SK-N-MC (cell line): ENCODE measurements at places on chromosomes 6 and 20.

GRCh38 chr20:3436864-3437574 is 29.6 kb upstream of the DNAAF9 start:
- no peak for DNase-seq

- DNase-seq, result no peak
Measured at GRCh38 chr6:137342607-137343190, 123.5 kb upstream of the IFNGR1 start.

GRCh38 chr6:74259981-74260380 is 564.0 kb downstream of the CD109 start:
- no peak for DNase-seq

GRCh38 chr6:145245119-145245518 is 490.2 kb downstream of the EPM2A start:
- no peak for DNase-seq

GRCh38 chr20:8305449-8305978 is 173.4 kb downstream of the PLCB1 start:
- DNase-seq, result no peak

DNA sequence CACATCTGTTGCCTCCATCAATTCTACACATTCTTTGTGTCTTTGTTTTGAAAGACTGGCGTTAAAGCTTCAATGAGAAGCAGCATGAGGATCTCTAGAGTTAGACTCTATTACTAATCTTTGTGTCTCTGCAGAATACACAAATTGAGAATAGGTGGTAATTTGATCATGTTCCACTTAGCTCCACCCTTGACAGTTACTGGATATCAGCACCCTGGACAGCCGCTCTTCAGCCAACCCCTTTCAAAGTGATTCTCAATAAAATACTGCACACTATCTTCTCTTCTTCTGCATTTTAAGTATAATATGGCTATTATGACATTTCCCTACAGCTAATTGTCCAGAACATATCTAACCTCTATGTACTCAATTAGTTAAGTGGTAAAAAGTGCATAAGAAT is 54.3 kb upstream of the CNR1 start:
- DNase-seq, result peak; percentile 6

DNA sequence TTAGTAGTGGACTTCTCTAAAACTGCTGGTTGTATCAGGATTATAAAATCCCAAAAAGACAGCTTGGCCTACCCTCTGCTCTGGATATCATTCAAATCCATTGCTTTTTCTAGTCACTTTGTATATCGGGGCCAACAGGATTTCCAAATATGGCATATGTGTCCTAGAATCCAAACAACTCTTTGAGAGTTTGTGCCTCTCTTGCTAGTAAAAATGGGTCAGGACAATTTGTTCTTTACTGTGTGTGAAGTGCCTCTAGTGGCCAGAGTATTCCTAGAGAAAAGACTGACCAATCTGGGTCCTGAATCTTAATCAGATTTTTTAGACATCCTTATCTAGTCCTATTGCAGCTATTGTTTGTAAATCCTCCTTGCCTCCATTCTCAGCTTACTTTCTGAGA is 33.5 kb upstream of the MANEA start:
- DNase-seq, result no peak

DNA sequence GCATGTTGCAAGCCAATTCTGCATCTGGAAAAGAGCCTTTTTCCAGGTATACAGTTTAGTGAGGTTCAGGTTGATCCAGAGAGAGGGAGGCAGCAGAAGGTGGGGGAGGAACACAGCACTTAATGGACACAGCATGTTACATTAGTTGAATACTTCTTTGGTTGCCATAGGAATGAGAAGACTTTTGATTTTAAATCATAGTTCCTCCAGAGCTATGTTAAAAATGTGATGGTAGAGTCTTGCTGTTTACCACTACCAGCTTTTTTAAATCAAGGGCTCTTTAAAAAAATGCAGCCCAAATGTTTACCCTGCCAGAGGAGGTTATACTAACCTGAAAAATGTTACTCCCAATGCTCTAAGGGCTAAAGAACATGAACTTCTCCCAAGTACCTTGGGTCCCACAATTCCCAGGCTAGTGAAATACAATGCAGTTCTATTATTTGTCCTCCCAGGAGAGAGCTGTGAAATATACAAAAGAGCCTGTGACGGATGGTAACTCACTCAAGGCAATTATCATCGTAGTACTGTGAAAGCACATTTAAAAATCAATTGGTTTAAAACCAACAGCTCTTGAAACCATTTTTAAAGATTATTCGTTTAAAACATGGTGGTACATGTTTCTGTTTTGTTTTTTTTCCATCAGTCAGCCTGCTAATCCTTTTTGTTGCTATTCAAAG is 6.9 kb upstream of the PHACTR1 start:
- no peak for DNase-seq

DNA sequence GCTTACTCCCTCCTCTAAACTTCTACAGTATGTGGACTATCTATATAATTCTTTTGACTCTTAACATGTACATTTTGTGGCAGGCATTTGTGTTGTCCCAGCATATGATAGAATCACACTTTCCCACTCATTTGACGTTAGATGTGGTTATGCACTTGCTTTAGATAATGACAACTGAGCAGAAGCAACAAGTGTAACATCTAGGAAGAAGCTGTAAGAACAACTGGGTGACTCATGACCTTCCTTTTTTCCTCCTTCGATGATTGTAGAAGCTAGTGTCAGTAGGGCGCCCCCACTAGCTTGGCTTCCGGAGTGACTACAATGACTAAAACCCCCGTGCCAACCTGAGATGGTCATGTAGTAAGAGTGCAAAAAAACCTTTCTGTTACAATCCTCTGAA is 74.6 kb upstream of the CEP85L start:
- no peak for DNase-seq

- no peak for DNase-seq
Measured at GRCh38 chr20:51400051-51400926, 142.2 kb downstream of the NFATC2 start.

DNA sequence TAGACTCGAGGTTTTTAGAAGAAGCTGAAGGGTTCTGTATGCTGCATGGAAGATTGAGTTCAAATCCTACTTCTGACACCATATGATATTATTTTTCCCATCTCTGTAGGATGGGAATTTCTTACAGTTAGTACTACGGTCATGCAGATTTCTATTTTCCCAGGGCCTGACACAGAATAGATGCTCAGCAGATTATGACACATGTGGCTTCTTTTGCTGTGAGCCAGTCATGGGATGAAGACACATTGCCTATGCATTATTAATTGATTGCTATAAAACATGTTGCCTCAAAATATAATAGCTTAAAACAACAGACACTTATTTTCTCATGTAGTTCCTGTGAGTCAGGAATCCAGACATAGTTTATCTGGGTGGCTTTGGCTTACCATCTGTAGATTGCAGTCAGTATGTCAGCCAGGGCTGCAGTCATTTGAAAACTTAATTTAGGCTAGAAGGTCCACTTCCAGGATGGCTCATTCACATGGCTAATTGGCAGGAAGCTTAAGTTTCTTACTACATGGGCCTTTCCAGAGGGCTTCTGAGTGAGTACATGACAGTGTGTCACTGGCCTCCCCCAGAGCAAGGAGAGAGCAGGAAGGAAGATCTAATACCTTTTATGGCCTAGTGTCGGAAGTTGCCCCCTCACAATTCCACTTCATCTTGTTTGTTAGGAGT is 29.5 kb downstream of the TOP1 start:
- DNase-seq, result no peak

GRCh38 chr6:110358553-110359160 is 508 bp upstream of the METTL24 start:
- no peak for DNase-seq

GRCh38 chr6:25220857-25221256 is 58.3 kb upstream of the CARMIL1 start:
- DNase-seq, result no peak

DNA sequence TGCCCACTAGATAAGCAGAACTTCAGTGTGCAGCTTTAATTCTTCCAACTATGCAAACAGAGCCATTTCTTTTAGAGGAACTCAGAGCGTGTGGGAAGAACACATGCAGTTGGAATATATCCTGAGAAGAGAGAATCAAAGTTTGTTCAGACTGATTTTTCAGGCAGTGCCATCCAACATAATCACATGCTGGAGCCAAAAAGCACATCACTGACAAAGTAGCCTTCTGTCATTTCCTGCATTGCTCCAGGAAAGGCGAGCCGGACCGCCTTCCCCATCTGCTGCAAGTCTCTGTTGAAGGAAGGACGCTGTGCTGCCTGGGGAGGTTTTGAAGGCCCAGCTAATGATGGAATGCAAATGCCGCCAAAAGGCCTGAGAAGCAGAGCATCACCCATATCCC is 98.4 kb downstream of the DOK5 start:
- no peak for DNase-seq

- no peak for DNase-seq
Measured at GRCh38 chr6:20458027-20458894, 56.6 kb downstream of the E2F3 start.

DNA sequence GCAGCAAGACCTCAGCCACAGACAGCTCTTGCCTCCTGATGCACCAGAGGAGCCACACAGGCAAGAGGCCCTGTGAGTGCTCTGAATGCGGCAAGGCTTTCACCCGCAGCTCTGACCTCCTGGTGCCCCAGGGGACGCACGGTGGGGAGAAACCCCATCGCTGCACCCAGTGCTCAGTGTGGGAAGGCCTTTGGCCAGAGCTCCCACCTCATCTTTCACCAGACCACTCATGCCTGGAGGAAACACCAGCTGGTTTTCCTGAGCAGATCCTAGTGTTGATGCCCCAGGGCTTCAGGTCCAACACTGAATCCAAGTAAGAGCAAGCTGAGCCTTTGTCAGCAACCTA is 37.0 kb upstream of the XRN2 start:
- no peak for DNase-seq

DNA sequence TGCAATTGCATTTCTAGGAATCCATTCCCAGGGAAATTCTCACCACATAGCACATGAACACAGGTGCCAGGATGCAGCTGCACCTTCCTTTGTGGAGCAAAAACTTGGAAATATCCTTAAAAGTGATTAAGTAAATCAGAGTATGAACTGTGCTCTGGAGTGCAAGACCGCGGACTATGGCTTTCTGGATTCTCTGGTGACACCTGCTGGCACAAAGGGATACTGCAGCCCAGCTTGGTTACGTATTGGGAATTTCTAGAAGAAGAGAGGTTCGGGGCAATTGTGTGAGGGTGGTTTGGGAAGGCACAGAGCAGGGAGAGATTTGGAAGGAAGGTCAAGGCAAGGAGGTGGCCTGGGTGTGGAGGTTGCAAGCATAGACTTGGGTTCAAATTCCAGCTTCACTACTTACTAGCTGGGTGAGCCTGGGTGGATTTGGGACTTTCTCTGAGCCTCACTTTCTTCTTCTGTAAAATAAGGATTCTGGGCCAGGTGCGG is 15.9 kb upstream of the PEDS1 start:
- DNase-seq, result no peak

- DNase-seq, result no peak
Measured at GRCh38 chr20:24480509-24480908, 11.1 kb downstream of the SYNDIG1 start.

DNA sequence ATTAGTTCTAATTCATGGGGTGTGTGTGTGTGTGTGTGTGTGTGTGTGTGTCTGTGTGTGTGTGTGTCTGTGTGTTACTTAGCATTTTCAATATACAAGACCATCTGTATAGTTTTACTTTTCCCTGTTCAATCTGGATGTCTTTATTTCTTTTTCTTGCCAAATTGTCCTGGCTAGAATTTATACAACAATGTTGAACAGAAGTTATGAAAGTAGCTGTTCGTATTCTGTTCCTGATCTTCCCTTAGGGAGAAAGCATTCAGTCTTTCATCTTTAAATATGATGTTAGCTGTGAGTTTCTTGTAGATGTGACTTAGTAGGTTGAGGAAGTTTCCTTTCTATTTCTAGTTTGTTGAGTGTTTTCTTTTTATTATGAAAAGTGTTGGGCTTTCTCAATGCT is 334.7 kb upstream of the RNF24 start:
- no peak for DNase-seq

- no peak for DNase-seq
Measured at GRCh38 chr6:7134999-7135745, 27.4 kb downstream of the RREB1 start.

GRCh38 chr6:62775427-62776022 is 435.7 kb upstream of the FKBP1C start:
- no peak for DNase-seq

DNA sequence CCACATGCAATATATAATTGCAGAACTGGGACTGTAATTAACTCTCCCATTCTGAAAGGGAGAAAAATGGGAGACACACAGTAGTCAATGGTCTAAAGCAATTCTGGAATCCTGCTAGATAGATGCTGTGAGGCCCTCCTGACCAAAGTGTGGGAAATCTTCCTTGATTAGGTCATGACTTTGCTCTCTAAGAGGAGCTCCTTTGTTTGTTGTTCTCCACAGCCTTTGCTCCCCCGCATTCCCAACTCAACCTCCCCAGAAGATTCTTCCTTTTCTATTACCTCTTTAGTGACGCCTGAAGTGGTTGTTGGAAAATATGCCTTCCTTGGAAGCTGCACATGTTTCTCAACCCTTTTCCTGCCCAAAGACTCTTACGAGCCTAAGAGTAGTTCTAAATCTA is 28.8 kb upstream of the LIN28B start:
- no peak for DNase-seq

- no peak for DNase-seq
Measured at GRCh38 chr20:10476319-10476724, 41.2 kb downstream of the SLX4IP start.

DNA sequence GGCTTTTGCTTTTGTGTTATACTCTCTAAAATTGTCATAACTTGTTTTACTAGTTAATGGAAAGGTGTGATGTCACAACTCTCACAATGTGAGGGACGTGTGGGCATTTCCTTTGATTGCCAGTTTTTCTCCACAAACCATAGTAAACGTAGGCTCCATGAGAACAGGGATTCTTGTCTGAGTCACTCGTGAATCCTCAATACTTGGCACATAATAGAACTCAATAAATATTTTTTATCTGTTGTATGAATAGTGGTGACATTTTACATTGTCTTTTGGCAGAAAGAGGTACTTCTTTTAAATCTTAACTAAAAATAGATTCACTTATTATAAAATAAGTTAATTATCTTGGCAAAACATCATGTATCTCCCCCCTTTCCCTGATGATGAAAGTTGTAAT is 69.0 kb upstream of the CNKSR3 start:
- DNase-seq, result no peak

DNA sequence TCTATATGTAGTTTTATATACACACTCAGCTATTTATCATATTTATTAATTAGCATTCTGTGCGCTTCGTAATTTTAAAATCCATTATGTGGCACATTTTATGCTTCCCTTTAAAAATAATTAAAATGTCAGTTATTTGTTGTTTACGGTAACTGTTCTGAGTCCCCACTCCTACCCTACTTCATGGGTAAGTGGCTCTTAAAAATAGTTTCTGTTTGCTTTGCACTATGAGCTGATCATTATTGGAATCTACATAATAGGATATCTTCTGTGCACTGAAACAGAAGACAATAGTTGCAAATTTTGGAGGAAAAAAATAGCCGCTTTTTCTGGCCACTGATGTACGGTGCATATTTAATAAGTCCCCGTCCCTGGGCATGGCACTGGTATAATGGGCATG is 25.2 kb downstream of the LCA5 start:
- DNase-seq, result no peak

GRCh38 chr6:109498936-109499335 is 15.9 kb upstream of the ZBTB24 start:
- DNase-seq, result no peak
